Kidney (tissue), 22 donors: ENCODE measurements at places on chromosomes 16 and 17. TPM values are rescaled to one million over a fixed set of nuclear protein-coding genes. Genes with fewer than 3 reads are reported as not detected.

JPT1 gene
- polyA plus RNA-seq: 122 TPM

RGS11 gene
- polyA plus RNA-seq: 2.5 TPM

CALB2 gene
- not detected for polyA plus RNA-seq

EVPLL gene
- 0.82 TPM for polyA plus RNA-seq

FA2H gene
- polyA plus RNA-seq: 10.3 TPM

PDILT gene
- polyA plus RNA-seq: not detected

KRTAP4-9 gene
- polyA plus RNA-seq: not detected

ATP5PD gene
- 916 TPM for polyA plus RNA-seq

GRCh38 chr16:89325861-89326471, 108.5 kb downstream of the ZNF778 start:
- no peak for DNase-seq

- no peak for DNase-seq
Measured at GRCh38 chr16:2063861-2064260, 16.1 kb downstream of the TSC2 start.

- DNase-seq: no peak
Measured at GRCh38 chr17:61444075-61444474, 8.1 kb upstream of the TBX4 start.

DNA sequence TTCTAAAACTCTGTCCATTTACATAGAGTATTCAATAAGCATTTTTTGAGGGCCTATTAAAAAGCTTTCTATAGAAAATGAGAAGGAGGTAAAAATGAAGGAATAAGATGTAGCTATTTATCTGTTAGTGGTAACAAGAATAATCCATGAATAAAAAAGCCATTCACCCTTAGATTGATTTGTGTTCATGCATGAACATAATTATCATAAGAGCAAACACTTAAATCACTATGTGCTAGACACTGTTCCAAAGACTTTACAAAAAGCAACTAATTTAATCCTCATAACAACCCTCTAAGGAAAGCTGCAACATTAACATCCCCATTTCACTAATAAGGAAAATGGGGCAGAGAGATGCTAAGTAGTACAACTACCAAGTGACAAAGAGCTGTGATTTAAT, 6.6 kb downstream of the CCDC47 start:
- DNase-seq: no peak

GRCh38 chr16:89099905-89100304, 6.3 kb downstream of the ACSF3 start:
- no peak for DNase-seq

DNA sequence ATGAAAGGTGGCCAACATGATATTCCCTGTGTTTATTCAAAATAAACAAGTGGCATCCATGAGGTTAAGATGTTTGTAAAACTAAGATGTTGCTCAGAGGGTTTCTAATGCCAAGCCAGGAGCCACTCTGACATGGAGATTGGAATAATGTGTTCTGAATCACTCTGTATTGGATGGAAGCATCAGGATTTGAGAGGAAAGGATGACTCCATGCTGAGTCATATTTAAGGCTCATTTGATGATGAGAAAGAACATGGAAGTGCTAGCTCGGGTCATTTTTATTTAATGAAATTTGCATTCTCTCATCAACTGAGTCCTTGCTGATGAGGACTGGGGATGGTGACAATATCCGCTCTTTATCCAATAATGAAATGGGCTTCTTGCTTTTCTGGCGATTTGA, 6.2 kb downstream of the VAT1L start:
- DNase-seq: no peak

- no peak for DNase-seq
Measured at GRCh38 chr16:24721830-24722238, 7.6 kb upstream of the TNRC6A start.

GRCh38 chr16:83854420-83854819, 44.5 kb upstream of the MLYCD start:
- no peak for DNase-seq

GRCh38 chr17:19238167-19238505, 970 bp downstream of the EPN2 start:
- peak; percentile 82 for DNase-seq

DNA sequence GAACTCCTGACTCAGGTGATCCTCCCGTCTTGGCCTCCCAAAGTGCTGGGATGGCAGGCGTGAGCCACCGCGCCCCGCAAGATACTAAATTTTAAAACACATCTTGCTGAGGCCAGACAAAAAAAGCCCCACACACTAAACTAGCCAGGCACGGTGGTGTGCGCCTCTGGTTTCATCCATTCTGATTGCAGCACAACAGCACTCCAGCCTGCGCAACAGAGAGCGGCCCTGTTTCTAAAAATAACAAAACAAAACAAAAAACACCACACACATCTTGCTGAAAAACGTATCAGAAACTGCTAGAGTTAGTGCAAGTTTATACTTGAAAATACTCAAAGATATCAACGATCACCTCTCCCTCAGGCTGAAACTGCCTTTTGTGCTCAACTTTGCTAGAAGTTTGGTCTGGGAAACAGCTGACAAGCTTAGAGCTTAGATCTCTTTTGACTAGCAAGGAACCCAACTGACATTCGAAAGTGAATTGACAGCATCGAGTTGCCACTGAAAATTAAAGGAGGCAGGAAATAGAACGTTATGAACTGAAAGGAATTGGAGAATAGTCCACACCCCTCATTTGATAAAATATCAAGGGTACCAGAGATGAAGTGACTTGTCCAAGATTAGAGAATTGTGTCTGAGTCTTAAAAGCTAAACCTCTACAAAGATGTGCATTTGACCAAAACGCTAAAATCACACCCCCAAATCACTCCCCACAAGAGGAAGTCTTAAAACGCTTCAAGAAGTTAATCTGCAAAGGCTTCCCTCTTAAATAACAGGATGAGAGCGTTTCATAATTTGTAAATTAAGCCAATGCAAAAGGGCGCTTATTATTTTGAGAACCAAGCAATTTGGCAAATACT, 908 bp downstream of the COG4 start:
- DNase-seq: no peak

DNA sequence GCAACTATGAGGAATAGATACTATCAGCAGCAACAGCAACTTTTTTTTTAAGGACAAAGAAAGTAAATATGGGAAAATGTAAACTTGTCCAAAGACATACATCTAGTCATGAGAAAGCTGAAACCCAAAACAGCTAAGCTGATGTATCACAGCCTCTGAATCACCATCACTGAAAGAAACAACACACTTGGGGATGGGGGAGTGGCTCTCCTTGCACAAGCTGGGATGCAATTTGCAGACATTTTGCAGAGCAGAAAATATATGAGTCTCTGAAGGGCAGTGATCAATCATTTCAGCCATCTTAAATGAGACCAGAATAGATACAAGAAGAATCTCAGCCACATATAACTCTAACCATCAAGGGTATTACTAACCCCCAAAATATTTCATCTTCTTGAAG, 79.1 kb downstream of the GRIN2A start:
- DNase-seq: no peak
